C1 segment of cervical spinal cord (tissue), 14 donors: ENCODE measurements at places on chromosomes 2 and 18.

GRCh38 chr2:144944546-144945220 lies 424.8 kb upstream of the ZEB2 start:
- DNase-seq: no peak

- no peak for DNase-seq
Measured at GRCh38 chr2:190947711-190948251, 66.2 kb downstream of the STAT1 start.

DNA sequence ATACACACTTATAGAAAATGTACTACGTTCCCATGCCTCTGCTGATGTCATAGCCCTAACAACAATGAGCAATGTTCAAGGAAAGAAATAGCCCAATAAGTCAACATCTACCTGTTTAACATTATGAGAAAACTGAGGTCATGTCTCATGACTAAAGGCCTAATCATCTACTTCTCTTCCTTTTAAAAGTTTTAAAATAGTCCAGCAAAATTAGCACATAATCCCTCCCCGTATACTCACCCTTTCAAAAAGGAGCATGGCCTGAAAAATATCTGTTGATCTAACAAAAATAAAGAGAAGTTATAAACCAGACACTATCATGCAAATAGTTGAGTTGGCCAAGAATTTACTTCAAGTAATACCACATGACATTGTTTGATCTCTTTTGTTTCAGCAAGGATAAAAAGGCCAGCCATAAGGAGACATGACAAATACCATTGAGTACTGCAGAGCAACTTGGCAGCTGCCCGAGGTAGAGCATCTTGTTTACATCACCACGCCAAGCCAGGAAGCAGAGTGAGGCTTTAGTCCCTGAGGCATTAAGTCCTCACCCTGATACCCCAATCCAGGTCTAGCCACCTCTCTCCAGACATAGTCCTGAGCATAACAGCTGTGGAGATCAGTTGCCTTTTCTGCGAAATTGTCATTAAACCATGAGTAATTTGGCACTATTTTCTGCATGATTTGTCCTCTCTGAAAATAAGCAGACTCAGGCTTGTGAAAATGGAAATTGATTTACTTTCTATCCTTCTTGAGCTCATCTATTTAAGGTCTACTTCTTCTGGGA lies 137.4 kb upstream of the ETAA1 start:
- DNase-seq: no peak

DNA sequence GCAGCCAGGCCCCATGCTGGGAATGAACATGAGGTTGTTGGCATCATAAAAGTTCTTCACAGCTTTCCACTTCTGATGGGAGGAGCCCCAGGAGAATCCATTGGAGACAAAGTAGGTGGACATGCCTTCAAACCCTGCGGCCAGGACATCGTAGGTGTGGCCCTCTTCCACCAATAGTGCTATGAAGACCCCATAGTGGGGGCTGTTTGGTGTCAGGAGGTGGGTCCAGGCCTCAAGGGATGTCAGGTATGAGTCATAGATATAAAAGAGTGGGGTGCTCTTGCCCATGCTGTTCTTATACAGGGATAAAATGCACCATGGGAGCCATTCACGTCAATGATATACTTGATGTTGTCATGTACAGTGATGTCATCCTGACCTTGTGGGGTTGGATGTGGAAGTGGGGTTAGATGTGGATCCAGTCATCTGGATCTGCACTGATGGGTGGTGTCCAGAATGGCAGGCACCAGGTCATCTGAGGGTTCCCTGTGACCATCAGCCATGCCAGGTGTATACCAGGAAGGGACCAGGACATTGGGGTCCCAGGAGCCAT lies 22.1 kb upstream of the MCM6 start:
- no peak for DNase-seq

GRCh38 chr18:8411492-8411891 lies 197.7 kb upstream of the RAB12 start:
- DNase-seq: no peak

DNA sequence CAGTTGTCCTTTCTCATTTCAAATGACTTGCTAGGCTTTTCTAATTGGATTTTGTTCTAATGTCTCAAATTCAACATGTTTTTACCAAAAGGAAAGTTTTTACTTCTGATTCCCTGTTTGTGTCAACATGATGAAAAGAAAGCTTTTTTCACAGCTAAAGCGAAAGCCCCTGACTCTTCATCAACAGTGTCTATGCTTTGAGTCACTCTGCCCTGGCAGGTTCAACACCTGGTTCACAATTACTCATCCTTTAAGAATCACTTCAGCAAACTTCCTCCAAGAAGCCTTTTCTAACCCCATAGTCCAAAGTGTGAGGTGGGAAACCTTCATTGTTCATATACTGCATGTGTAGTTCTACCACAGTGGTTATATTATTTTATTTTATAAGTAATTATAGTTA lies 7.6 kb upstream of the DSG2 start:
- DNase-seq: no peak

DNA sequence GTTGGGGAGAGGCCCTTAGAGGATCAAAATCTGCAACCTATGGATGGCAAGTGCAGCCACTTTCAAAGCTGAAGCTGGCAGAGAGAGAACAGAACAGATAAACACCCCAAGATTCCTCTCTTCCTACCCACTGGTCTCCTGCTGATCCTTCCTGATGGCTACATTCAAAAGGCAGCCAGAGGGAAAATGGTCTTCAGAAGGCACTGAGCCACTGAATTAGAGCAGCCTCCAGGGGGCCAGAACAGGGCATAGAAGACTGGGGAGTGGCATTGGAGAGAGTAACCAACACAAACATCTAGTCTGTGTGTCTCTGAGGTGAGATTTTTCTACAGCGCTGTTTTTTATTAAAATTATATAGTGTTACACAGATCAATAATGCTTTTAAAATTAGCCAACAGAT lies 432.6 kb downstream of the PARD3B start:
- DNase-seq: no peak

DNA sequence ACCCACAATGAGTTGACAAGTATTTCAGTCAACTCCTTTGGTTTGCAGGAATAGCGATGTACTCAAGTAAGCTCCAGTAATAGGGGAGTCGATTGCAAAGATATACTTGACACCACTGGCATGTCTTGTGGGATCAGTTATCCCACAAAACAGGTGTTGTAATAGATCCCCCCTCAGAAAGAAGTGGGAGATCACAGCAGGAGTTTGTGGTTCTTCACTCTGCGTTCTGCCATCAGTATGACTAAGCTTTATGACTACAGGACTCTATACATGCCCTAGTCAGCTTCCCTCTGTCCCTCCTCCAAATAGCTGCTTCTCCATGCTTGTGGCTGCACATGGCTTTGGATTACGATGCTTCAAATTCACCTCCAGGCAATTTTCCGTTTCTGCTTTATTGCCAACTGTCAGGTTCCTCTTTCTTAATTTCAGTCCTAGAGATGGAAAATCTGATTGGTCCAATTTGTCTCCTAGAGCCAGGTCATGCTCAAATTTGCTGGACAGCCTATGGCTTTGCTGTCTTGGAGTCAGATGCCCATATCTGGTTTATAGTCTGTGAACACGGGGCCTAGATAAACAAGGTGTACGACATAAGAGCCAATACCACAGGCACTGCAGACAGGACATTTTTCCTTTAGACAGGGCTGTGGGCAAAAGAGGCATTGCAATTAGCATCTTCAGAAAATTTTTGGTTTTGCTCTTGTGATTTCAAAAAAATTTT lies 221.7 kb downstream of the PAX3 start:
- DNase-seq: no peak

DNA sequence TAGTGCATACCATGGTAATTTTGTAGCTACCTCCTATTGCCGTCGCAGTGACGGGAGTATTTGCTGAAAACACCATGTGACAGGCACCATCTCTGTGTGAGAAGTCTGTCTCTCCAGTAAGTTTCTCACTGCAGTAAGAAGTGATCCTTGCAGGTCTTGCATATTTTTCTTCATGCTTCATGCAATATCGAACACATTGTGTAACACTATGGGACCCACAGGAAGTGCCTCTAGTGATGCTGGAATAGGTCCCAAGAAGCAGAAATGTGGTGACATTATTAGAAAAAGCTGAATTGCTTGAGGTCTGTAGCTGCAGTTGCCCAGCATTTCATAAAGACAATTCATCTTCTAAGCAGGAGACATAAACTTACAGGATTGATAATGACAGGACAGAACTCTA lies 167.6 kb downstream of the DCDC2C start:
- no peak for DNase-seq

DNA sequence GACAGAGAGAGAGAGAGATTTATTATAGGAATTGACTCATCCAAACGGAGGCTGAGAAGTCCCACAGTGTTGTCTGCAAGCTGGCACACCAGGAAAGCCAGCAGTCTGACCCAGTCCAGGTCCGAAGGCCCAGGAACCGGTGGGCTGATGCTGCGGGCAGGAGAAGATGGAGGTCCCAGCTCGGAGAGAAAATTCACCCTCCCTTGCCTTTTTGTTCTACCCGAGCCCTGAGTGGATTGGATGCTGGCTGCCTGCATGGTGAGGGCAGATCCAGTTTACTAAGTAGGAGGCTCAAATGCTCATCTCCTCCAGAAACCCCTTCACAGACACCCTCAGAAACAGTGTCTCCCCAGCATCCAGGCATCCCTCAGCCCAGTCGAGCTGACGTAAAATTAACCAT lies 22.2 kb upstream of the STK25 start:
- DNase-seq: no peak

- DNase-seq: no peak
Measured at GRCh38 chr2:82411071-82411470, 2048.0 kb downstream of the SUCLG1 start.

DNA sequence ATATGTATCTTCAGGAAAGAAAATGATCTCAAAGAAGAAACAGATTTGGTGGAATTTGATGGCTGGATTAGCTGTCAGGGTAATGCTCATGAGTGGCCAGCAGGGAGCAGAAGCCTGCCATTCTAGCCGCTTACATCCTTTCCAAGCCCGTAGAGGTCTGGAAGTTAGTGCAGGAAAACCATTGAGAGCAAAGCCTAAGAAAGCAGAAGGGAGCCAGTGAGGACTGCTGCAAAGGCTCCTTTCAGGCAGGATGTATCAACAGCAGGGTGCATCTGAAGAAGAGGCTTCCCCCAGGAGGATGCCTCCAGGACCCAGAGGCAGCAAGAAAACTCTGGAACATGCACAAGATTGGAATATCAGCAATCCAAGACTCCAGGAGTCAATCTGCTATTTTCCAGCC lies 22.9 kb upstream of the LBH start:
- peak; percentile 6 for DNase-seq

DNA sequence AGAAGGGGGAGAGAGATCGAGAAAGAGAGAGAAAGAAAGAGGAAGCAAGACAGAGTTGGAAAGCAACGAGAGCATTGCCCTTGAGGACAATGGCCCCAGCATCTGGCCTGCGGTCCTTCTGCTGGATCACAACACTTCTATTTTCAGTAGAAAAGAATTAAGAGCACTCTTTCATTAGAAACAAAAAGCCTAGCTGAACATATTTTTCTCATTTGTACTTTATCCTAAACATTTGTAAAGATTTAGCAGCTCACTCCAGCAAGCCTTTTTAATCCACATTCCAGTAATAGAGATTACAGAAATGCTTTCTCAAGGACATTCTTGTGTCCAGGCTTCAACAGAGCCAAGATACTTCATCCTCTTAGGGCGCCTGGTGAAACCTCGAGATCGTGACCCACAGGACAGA lies 31.6 kb upstream of the AFF3 start:
- no peak for DNase-seq

DNA sequence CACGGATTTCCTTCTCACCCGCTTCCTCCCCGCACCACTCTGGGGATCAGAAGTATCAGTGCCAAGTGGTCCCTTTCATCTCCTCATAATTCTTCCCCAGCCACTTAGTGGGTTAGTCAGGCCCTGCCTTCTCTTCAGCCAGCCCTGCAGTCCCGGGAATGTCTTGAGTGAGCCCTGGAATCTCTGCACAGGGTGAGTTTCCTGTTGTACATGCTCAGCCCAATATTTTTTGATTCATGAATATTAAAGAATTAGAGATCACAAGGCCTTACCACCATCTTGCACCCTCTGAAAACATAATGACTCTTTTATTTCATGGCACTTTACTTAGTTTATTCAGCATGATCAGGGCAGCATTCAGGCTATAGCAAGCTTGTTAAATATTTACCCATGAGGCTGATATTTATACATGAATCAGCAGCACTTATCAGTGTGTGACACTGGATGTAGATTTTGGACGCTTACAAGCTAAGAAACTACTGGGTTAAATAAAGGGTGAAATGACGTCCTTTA lies 159.4 kb upstream of the FOSL2 start:
- no peak for DNase-seq

DNA sequence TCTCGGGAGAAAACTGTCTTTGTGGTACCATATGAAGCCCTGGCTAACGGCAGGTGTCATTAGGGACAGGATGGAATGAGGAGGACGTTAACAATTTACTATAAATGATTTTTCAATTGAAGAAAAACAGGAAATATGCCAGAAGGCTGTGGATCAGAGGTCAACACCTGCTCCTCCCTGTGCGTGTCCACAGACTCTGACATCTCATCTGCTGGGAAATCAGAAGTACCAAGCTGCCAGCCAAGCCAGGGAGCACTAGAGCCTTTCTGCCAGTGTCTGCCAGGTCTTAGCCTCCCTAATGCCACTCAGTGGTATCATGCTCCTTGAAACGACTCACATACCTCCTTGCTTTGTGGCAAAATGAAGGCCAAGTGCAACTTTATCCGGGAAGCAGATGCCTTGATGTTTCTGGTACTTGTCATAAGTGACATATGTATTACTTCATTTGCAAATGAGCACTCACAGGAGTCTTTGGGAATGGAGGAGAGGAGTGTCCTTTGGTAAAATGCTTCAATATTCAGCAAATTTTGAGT lies 541.1 kb downstream of the SATB2 start:
- no peak for DNase-seq

DNA sequence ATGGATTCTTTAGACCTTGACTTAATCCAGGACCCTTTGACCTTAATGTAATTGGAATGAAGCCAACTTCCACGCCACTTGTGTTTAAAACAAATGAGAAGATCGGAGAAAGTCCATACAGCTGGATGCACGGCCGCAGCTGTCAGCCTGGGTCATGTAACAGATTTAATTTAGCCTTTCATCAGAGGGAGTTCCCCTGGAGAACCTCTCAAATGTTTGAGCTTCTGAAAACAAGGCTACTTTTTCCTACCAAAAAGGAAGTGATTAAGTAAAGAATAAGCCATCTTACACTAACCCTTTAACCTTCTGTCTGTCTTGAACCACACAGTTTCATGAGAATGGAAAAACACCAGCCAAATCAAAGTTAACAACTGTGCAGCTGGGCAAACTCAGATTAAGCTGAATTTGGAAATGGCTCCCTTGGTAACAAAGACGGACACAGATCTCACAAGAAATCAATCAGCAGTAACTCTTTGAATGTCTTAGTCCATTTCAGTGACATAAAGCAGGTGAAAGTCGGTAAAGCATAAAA lies 103.6 kb downstream of the DOCK10 start:
- no peak for DNase-seq

GRCh38 chr2:1814061-1814460 lies 69.7 kb upstream of the PXDN start:
- DNase-seq: no peak
